ENCODE measurements at places on chromosomes 2 and 18.

- DNase-seq: no peak
These were observed 103.4 kb upstream of the RNU4ATAC start for GRCh38 chr2:121427187-121427689.

GRCh38 chr2:126661702-126662500 lies 5.9 kb downstream of the GYPC start:
- no peak for DNase-seq

GRCh38 chr2:102417946-102418345 lies 5.0 kb upstream of the IL18RAP start:
- no peak for DNase-seq

- no peak for DNase-seq
These were observed 30.1 kb downstream of the ITGA6 start for GRCh38 chr2:172457536-172457935.

GRCh38 chr2:128608921-128609880 lies 290.5 kb upstream of the HS6ST1 start:
- no peak for DNase-seq

GRCh38 chr2:148643421-148643820 lies 1.1 kb upstream of the EPC2 start:
- DNase-seq: no peak

DNA sequence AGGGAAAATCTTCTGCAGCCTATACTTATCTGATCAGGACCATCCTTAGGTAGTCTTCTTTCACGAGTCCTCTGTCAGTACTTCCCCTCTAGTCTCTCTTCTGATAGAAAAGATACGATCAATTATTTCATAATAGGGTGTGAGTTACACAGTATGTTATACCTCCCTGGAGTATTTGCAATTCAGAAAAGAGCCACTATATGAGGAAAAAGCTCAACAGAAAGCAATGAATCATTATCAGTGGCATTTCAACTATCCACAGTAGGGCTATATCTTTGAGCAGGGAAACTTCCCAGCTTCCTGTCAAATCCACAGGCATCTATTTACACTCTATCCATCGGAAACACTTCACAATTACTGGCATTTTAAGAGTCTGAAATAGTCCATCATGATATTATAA lies 105.3 kb upstream of the ACVR2A start:
- DNase-seq: no peak

All from AG09319 (cell line).